CD4-positive, alpha-beta T cell treated with Interferon alpha-2 for 1 hour (primary cell): ENCODE measurements at places on chromosomes 16 and 17.

DNA sequence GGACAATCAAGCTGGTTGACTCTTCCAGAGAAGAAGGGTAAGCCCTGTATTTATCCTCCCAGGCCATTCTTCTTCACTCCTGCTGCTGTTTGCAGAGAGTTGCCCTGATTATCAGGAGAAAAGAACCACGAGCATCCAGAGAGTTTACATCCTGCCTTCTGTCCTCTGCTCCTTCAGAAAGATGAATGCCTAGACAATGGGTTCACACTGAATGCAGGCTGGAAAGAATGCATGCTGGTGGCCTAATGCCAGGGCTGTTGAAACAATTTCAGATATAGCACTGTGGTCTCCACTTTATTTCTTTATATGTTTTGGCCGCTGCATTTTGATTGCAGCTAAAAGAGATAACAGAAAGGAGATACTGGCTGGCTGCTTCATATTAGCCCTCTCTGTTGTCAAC lies 21.2 kb upstream of the HAS3 start:
- no peak for DNase-seq

GRCh38 chr16:87620201-87620495 lies 17.8 kb downstream of the JPH3 start:
- no peak for DNase-seq

DNA sequence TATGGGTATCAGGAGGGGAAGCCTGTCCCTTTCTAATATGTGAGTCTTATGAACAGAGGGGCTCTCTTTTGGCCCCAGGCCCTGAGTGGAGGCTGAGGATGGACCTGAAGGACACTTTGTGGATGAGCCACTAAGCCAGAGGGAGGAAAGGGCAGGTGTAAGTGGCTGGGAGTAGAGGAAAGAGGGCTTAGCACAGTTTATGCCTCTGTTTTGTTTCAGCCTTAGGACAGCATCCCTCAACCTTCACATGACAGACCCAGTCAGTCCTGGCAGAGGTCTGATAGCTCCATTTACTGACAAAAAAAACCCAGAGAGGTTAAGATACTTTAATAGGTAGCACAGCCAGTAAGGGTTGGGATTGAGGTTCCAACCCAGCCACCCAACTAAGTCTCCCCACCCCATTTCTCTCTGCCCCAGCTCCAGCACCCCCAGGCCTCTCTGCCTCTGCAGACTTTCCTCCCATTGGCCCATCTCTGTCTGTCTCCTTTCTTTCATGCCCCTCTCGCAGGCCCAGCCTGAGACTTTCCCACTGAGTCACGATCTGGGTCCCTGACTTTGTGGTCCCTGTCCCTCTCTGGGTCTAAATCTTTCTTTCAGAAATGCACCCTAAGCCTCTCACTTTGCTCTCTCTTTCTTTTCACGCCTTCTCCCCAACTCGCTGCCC lies 4.7 kb upstream of the TBX21 start:
- DNase-seq = no peak

- peak; percentile 53 for DNase-seq
Measured at GRCh38 chr16:88941913-88942909, 34.8 kb downstream of the CBFA2T3 start.

- DNase-seq = no peak
Measured at GRCh38 chr17:42436391-42436790, 13.3 kb upstream of the CAVIN1 start.

DNA sequence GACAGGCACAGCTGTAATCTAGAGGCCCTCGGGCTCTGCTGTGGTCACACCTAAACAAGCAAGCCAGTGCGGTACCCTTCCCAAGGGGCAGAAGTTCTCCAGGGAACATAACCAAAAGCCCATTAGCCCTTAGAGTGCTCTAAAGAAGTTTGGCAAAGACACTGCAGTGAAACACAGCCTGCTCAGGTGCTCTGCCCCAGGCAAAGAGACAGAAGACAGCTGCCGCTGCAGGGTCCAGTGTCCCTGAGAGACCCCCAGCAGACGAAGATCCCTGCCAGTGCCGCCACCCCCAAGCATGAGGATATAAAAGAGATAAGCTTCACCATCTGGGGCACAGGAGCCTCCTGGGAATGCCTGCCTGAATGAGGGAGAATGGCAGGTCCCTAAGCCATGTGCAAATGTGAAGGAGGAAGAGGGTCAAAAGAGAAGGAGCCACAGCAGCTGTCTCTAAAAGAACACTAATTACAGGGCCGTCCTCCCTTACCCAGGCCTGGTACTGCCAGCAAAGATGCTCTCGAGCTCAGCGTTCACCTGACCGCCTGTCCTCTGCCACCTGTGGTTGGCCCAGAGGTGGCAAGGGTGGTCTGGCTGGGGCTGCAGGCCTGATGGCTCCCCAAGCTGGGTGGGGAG lies 29.7 kb downstream of the CUEDC1 start:
- DNase-seq = no peak

DNA sequence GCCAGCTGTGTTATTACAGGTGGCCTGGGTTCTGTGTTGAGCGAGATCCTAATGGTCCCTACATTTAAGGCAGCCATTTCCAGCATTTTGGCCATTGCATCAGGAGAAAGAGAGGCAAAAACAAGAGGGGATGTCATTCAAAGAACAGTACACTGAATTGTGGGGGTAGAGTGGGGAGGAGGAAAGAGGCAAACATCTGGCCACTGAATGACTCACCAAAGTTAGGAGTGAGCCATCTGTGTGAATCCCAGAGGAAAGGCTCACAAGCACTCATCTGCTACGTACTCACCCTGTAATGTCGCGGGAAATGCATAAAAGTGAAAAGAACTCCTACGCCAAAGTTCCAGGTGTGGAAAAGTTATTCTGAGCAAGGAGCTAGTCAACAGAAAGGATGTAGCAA lies 16.7 kb downstream of the KRABD2 start:
- DNase-seq = no peak

DNA sequence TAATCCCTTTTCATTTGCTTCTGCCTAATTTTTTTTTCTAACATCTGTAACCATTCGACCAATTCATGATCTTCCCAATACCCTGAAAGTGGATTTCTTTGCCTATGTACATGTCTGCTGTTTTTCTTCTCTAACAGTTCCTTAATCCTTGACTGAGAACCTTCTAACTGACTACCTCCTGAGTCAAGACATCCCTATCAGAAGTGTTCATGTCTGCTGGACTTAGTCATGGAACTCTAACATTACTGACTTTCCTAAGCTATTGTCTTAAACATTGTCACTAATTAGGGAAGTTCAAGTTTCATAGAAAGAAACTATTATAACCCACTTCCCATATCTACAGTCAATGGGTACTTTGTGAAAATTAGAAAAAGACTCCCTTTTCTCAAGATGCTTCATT lies 52.4 kb upstream of the IRX5 start:
- no peak for DNase-seq

GRCh38 chr17:67262435-67263117 lies 17.6 kb upstream of the HELZ start:
- no peak for DNase-seq

- no peak for DNase-seq
Measured at GRCh38 chr17:81934850-81935708, 2.0 kb downstream of the PYCR1 start.

- no peak for DNase-seq
Measured at GRCh38 chr17:50087912-50088405, 7.2 kb upstream of the PDK2 start.

DNA sequence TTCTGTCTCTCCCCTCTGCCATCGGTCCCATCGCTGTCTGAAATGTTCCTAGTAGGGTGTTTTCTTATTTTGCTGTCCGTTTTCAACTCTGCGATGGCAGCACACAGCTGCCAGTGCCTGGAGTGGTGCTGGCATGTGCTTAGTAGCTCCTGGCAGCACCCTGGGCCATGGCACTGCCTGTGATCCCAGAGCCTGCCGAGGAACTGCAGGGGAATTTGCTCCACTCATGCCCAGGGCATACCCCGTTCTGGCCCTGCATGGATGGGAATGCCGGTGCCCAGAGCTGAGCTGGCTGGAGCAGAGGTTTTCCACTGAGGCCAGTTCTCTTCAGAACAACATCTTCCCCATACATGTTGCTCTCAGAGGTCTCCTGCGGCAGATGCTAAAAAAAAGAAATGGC lies 43.1 kb downstream of the GPT2 start:
- no peak for DNase-seq

GRCh38 chr17:76683921-76684745 lies 26.6 kb downstream of the MXRA7 start:
- no peak for DNase-seq

DNA sequence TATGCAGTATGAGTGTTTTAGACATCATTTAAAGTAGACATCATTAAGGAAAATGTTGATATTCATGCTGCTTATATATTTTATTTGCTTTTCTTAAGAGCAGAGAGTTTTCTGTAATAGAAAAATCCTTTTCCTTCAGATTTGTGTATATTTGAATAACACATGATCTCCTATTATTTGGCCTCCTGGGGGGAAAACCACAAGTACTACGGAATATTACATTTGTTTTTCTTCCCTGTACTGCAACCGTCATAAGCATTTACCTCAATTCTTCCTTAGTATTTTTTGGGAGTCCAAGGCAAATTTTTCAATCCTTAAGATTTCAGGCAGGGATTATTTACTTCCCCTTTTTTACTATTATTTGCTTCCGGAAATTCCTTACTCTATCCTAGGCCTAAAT lies 6.0 kb downstream of the RSPRY1 start:
- DNase-seq = no peak

- no peak for DNase-seq
Measured at GRCh38 chr16:27551036-27551435, 1.1 kb downstream of the KATNIP start.

DNA sequence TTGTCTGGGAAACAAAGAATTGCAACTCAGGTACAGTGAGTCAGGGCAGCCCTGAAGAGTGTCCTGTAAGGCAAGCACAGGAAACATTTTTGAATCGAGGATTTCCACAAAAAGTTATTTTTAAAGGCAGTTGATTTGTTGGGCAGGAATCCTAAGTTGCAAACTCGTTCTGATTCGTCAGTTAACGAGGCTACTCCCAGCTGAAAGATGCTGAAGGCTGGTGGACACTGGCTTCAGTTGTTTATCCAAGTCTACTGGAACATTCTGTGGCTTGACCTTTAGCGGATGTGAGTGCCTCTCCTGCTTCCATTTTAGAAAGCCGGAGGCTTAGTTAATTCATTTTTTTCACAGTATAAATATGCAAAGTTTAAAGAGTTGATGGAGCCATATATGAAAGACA lies 84.2 kb downstream of the KCNJ12 start:
- DNase-seq = no peak

- peak; percentile 62 for DNase-seq
Measured at GRCh38 chr17:27651411-27652345, 20.7 kb downstream of the LGALS9 start.
